Osteoblast (primary cell): ENCODE measurements at places on chromosomes 16 and 17.
A peak's percentile ranks its signal among the peaks of the same experiment; 100 is the strongest.

GRCh38 chr16:31348579-31348978 is 6.4 kb upstream of the ITGAX start:
- no peak for DNase-seq

GRCh38 chr17:50559674-50560184 is 786 bp upstream of the CACNA1G start:
- peak; percentile 97 for DNase-seq

DNA sequence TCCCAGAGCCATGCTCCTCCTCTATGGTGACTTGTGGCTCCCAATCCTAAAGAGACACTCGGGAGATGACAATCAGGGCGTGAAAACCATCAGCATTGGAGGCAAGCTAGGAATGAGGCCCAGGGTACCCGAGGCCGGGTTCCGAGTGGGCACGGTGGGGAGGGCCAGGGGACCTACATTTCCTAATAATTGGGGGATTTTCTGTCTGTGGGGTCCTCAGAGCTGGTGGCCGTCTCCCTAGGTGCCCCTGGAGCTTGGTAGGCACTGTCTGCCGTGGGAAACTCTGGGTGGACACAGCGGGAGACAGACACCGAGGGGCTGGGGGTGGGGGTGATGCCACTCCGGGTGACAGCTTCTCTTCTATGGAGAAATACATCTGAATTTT is 312.5 kb upstream of the TNRC6C start:
- no peak for DNase-seq

DNA sequence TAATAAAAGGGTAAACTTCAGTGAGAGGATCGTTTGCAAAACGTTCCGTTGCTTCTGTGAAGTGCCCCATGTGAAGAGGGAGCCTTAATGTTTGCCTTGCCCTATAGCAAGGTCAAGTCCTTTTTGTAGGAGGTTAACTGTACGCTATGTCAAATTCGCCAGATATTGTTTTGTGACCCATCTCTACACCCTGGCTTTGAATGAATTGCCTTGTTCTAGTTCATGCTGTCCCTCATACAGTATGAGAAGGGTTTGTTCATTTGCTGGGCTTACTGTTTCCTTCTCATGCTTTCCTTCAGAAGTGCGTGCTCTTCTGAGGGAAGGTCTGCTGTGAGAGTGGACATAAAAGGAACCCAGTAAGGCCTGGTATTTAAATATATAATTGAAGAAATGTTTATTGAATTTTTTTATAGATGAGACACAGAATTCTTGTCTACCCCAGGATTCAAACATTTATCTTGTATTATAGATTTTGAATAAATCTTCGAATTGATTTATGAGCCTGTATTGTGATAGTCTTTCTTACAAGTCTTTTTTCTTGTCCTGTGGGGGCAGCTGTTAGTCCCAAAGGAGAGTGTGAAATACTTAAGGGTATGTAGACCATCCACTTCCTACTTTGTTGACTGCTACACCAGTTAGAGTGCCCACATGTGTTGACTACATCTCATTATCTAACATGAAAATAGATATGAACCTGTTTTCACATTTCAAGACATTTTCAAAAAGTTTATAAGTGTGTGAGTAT is 1.7 kb downstream of the MAP3K3 start:
- DNase-seq = peak; percentile 88

GRCh38 chr17:77327181-77327565 is 186.4 kb downstream of the SEC14L1 start:
- peak; percentile 32 for DNase-seq

DNA sequence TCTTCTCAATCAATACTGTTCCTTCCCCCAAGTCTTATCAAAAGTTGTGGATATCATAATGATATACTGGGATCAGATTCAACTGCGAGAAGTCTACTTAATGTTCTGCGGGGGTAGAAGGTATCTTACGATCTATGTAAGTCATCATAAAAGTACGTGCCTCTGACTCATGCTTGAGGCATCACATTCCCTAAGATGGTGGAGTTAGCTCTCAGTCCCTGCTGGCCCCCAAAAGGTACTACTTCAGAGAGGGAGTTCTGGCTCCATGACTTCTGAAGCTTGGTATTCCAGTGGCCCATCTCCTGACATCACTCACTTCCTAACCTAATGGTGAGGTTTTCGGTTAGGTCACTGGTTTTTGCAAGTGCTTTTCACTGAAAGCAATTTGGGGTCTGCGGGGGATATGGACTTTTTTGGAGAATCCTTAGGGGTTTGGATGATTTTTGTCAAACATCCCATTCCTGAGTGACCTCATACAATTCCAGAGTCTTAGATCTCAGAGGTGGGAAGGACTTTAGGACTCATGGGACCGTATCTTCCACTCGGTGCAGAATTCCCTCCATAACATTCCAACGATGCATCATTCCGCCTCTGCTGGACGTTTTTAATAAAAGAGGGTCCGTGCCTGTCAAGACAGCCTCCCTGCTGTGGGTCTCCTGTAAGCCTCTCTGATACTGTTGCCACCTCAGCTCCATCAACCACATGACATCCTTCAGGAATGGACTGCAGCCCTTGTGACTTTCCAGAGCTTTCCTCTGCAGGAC is 74.3 kb downstream of the DYNLRB2 start:
- DNase-seq = peak; percentile 97

DNA sequence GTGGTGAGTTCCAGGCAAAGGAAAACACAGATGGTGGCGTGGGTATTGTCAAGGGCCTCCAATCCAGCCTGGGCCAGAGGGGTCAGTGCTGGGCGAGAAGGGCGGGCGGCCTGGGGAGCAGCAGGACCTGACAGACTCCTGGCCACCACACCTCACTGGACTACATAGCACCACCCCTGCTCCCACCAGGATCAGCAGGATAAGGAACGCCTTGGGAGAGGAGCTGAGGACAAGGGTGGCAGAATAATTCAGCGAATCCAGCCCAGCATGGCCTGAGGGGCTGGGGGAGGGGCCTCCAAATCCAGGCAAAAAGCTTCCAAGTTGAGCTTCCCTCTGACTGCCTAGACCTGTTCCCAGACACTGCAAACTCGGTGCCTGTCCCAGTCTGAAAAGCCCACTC is 6.5 kb downstream of the DLX4 start:
- DNase-seq = peak; percentile 35

GRCh38 chr17:80872501-80873306 is 118.9 kb upstream of the CHMP6 start:
- DNase-seq = peak; percentile 45

DNA sequence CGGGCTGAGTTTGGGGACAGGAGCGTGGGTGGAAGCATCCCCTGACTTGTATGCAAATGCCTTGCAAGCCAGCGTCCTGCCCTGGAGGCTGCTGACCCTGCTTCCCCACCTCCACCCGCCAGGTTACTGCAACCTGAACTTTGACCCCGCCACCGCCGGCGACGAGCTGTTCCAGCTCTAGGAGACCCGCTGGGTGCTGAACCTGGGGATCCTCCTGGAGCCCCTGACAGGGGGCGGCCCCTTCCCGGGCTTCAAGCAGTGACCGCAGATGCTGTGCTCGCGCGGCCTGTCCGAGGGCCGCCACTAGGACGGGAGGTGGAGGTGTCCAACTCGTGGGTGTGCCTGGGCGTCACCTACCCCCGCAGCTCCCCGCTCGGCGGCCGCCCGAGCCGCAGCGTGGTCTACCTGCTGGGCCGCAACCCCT is 10.7 kb upstream of the SLC16A5 start:
- DNase-seq = peak; percentile 49

- DNase-seq = peak; percentile 99
Measured at GRCh38 chr17:49227436-49228261, 2.9 kb downstream of the PHOSPHO1 start.

GRCh38 chr16:30628628-30629540 is 18.7 kb upstream of the ZNF689 start:
- peak; percentile 93 for DNase-seq

DNA sequence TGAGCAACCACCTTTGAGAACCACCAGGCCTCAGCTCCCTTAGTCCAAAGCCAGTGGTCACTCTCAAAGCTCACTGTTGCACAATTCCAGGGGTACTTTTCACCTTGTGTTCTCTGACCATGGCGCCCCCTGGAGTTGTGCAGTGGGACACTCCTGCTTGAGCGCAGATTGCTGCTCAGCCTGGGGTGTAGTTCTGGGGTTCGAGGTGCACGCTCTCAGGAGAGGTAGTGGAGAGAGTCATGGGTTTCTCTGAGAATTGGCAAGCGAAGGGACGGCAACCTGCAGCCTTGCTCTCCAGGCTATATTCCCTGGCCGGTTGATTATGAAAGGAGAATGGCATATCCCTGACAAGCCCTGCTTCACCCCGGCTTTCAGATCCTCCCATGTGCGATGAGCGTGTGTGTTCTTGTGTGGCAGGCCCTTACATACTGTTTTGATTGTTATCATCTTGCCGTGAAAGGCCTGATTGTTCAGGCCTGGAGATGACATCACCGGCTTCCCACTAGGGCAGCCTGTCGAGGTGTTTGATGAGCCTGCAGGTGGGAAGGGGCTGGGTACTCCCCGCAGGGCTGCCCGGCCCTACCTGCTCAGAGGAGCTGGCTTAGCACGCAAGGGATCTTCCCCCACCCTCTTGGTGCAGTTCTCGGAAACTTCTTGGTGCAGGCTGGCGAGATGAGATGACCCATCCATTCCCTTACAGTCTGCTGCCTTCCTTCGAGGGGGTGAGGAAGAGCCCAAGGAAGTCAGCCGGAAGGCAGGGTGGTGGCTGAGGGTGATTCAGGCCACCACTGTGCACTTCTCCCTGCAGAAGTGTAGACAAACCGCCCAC is 431.2 kb downstream of the SLC39A11 start:
- no peak for DNase-seq

DNA sequence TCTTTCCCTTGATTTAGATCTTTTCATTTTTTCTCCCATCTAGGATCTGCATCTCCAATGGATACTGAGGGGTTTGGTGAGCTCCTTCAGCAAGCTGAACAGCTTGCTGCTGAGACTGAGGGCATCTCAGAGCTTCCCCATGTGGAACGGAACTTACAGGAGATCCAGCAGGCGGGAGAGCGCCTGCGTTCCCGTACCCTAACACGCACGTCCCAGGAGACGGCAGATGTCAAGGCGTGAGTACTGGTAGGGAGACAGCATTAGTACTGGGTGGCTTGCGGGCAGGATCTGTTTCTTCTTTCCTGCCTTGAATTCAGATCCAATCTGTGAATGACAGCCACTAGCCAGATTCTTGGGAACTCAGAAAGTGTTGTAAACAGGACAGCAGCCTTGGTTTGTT is 18.3 kb downstream of the NUP93 start:
- no peak for DNase-seq

DNA sequence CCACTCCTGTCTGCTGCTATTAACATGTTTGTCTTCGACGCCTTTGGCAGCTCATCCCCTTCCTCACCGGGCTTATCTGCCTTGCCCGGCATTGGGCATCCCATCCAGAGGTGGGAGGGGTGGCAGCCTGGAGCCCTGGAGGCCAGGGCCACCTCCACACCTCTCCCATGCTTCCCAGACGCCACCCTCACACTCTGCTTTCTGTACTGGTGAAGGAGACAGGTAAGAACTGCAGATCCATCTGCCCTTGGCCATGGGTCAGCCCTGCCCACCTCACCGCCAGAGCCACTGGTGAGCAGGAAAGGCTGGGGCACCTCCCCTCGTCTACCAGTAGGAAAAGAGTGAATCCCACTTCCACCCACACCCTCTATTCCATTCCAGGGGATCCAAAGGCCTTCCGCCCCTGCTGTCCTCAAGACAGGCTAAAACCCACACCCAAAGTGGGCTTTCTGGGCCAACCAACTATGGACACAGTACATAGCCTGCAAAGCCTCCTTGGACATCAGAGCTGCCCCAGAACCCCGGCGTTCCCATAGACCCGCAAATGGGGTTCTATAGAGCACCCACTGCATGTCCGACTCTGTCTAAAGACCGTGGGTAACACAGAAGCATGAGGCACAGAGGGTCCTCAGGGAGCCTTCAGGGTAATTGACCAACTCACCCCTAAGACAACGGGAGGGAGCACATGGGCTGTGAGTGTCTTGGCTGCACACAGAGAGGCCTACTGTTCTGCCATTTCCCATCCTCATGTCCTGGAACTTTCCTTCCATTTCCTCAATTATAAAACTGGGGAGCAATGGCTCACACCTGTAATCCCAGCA is 23.4 kb upstream of the RBFOX3 start:
- no peak for DNase-seq

DNA sequence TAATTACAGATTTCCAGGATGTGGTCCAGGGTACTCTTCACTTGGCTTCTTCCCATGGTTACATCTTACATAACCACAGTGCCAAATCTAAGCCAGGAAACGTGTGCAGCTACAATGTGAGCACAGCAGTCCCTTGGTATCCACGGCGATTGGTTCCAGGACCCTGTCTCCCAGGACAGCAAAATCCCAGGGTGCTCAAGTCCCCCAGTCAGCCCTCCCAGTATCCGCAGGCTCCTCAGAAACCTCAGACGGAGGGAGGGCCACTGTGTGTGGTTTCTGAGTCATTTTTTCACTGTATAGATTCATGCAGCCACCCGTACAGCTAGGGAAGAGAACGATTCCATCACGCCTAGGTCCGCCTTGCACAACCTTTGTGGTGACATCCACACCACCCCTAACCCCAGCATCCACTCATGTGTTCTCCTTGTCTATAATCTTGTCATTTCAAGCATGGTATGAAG is 11.1 kb upstream of the ATP2C2 start:
- DNase-seq = peak; percentile 89

DNA sequence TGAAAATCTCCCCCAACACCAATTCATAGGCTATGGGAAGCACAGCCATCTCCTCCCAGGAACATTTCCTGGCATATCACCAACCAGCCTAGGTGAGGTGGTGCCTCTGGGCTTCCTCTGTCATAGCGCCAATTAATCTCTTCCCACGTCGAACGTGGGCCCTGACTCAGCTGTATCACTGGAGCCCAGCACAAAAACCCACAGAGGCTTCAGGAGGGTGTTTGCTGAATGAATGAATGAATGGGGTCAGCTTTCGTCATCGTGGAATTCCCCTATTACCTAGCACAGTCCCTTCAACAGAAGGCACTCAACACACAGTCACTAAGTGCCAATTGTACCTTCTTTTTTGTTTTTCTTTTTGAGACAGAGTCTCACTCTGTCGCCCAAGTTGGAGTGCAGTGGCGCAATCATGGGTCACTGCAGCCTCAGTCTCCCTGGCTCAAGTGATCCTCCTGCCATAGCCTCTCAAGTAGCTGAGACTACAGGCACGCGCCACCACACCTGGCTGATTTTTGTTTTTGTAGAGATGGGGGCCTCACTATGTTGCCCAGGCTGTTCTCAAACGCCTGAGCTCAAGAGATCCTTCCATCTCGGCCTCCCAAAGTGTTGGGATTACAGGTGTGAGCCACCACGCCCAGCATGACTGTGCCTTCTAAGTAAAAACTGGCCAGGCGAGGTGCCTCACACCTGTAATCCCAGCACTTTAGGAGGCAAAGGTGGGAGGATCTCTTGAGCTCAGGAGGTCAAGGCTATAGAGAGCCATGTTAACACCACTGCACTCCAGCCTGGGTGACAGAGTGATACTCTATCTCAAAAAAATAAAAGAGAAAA is 4.1 kb downstream of the ZNF688 start:
- no peak for DNase-seq

- peak; percentile 71 for DNase-seq
Measured at GRCh38 chr17:76735006-76735405, 2.1 kb downstream of the SRSF2 start.

- DNase-seq = no peak
Measured at GRCh38 chr17:79830303-79830702, 8.9 kb downstream of the CBX4 start.

DNA sequence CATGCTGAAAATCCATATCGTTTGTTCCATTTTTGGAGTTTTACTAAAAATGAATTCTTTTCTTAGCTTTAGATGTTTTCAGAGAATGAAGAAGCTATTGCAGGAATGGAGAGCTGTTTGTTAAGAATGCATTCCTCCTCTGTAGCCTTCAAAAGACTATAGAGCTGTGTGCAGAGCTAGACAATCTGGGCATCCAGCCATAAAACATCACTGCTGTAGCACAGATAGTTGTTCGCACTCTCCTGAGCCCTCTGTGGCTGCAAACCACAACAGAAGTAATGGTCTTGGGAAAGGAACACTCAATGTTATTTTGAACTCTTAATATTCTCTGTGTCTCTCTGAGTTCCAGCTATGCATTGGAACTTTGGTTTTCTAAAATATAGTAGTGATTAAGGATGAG is 4.9 kb downstream of the TNRC6C start:
- peak; percentile 95 for DNase-seq
